ENCODE measurements at places on chromosomes 16 and 17. TPM values are rescaled to one million over a fixed set of nuclear protein-coding genes. Genes with fewer than 3 reads are reported as not detected.

Gene SLC13A2
- not detected for total RNA-seq

Gene KRT9
- total RNA-seq, result not detected

Gene ZACN
- 0.18 TPM for total RNA-seq

Gene NOD2
- total RNA-seq, result 1.6 TPM

Gene VMO1
- total RNA-seq, result not detected
